ENCODE measurements at places on chromosomes 3 and 15. TPM values are rescaled to one million over a fixed set of nuclear protein-coding genes. Genes with fewer than 3 reads are reported as not detected.

DNA sequence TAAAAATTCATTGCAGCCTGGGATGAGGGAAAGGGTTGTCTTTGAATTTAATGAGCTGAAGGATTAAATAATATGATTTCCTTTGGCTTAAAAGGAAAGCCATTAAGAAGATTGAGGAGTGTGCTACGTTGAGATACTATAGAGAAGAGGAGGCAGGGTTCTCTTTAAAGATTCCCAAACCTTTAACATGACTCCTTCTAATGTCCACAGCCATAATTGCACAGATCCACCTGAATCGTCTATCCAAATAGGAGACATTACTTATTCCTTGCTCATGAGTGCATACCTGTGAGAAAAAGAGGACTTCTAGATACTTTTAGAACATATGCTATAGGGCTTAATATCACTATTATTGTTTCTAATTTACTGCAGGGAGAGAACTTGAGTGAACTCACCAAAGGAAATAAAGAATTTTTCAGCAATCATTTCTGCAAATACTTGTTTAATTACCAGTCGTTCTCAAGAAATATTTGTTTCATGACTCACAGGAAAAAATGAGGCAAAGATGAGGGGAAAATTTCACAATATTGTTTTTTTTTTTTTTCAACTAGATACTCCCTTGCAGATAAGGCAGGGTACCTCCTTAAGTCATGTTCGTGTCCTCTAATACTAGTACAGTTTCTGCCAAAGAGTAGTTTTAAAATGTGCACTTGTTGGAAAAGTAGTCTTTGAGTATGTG, 8.9 kb upstream of the SUCNR1 start:
- no peak for DNase-seq

DNA sequence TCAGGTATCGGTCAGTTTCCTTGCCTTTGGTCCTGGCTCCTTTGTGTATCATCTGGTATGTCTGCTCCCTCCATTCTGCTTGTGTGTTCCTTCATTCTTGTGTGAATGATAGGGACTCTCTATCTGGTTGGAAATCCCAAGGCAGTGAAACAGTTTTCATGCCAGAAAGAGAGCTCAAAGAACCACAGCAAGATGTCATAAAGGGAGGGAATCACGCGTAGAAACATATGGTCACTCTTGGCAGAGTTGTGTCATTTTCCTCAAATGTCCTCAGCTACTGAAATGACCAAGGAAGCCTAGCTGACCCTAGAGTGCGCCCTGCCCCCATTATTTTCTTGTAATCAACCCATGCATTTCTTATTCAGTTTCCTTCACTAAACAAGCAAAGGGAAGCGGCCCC, 48.0 kb downstream of the RASGRP1 start:
- peak; percentile 85 for DNase-seq

GRCh38 chr3:99172736-99173657, 271.5 kb upstream of the DCBLD2 start:
- DNase-seq: peak; percentile 19

DNA sequence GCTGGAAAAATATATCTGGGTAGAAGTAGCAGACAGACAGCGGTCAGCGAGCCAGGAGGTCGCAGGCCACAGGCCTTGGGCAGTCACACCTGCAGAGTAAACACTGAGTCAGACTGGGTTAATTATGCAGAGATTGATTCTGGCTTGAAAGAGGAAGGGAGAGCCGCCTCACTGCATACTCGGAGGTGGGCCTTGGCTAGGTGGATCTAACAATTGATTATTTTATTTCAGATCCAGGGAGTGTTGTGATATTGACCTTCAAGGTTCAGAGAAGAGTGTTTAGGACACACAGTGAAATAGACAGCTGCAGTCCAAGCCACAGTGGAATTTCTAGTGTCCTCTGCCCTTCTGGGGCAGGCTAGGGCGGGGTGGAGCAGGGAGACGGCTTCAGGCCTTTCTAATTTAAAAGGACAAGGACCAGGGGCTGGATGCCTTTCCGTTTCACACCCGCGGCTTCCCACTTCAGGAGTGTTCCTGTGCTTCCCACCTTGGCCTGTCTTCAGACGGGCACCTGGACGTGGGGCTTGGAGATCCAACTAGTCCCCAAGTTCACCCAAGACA, 237.3 kb downstream of the XXYLT1 start:
- no peak for DNase-seq

GRCh38 chr15:95277266-95277665, 1045.9 kb downstream of the MCTP2 start:
- DNase-seq: no peak

GRCh38 chr3:73787620-73788019, 162.9 kb upstream of the PDZRN3 start:
- DNase-seq: no peak

DNA sequence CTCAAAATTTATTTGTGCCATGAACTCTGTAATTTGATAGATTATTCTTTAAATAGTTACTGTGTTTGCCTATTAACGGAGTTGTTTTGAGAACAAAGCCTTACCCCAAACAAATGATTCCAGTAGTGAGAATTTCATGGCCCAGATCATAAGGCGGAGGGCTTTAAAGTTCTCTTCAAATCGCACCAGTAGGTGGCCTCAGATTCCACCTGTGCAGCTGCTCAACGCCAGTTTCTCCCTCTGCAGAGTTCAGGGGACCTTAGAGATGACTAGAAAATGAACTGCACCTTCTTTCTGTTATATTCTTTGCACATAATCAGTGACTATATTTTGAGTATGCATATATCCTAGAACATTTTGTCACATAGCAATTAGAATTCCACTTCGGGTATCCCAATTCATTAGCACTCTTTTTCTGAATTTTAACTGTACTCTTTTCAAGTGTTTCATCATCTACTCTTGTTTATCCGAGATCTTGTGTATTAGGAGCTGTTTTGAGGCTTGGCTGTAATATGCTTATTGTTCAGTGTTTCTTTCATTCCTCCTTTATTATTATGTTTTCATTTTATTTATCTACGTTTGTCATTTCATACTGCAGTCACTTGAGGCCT, 232.6 kb upstream of the CHRM5 start:
- peak; percentile 31 for DNase-seq

DNA sequence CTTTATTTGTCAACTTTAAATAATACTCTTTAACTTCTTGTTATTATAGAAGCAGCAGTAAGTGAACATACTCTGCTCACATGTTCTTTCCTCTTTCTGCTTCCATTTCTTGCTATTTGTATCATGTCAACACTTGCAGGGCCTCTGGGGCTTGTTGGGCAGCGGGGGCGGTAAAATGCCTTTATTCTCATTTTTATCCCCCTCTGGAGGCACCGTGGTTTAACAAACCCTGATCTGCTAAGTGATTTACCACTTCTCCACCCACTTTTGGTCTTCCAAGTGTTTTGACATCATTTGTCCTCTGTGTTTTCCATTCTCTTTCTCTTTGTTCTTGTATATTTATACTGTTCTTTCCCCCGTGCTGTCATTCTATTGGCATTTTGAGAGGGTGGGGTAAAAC, 33.9 kb downstream of the SCN10A start:
- DNase-seq: no peak

GRCh38 chr3:49724586-49724985, 835 bp upstream of the GMPPB start:
- no peak for DNase-seq

DNA sequence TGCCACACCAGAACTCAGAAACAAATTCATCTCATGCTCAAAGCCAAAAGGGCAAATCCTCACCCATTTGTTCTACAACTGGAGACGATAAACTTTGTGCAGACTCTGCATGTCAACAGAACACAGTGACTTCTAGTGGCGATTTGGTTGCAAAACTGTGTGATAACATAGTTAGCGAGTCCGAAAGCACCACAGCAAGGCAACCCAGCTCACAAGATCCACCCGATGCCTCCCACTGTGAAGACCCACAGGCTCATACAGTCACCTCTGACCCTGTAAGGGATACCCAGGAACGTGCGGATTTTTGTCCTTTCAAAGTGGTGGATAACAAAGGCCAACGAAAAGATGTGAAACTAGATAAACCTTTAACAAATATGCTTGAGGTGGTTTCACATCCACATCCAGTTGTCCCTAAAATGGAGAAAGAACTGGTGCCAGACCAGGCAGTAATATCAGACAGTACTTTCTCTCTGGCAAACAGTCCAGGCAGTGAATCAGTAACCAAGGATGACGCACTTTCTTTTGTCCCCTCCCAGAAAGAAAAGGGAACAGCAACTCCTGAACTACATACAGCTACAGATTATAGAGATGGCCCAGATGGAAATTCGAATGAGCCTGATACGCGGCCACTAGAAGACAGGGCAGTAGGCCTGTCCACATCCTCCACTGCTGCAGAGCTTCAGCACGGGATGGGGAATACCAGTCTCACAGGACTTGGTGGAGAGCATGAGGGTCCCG, 199.7 kb downstream of the AKAP13 start:
- no peak for DNase-seq

GRCh38 chr15:101266787-101267186, 10.5 kb downstream of the SELENOS start:
- DNase-seq: no peak

DNA sequence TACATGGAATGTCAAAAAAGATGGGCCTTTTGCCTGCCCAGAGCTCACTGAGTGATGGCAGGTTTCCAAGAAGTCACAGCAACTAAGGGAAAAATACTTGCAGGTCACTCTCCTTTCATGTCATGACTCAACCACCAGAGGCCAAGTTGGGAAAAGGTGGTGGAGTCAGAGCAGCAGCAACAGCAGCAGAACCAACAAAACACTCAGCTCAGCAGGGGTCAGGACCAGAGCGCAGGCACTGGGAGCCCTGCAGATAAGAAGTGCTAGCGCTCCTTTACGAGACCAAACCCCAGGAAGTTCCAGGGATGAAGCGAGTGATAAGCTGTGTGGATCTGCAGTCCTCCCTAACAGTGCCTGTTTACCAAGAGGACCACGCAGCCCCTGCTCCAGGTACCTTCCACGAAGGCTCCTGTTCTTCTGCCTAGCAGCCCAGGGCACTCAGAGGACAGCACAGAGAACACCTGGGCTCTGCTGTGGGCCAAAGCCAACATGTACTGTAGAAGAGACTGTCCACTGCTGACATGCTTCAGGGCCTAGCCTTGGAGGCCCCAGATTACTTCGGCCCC, 26.0 kb downstream of the POC1A start:
- no peak for DNase-seq

DNA sequence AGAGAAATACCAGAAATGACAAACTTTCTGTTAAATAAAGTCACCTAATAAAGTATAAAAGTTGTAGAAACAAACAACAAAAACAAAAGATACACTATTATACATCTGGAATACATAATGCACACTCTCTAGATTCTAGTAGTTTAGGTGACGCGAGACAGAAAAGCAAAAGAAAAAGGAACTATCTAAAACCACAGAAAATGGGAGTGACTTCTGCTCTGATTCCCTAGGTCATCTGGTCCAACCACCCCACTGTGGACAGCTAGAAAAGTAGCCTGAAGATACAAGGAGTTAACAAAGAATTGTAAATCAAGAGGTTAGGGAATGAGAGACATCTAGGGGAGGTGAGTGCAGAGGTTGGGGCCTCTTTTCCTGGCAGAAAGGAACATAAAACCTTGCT, 39.1 kb downstream of the DHX36 start:
- no peak for DNase-seq

- DNase-seq: no peak
Measured at GRCh38 chr15:68653801-68654200, 75.0 kb downstream of the CORO2B start.

- DNase-seq: peak; percentile 78
Measured at GRCh38 chr3:36700537-36701248, 63.7 kb downstream of the DCLK3 start.

GRCh38 chr15:39511916-39512260, 69.0 kb upstream of the THBS1 start:
- DNase-seq: no peak

DNA sequence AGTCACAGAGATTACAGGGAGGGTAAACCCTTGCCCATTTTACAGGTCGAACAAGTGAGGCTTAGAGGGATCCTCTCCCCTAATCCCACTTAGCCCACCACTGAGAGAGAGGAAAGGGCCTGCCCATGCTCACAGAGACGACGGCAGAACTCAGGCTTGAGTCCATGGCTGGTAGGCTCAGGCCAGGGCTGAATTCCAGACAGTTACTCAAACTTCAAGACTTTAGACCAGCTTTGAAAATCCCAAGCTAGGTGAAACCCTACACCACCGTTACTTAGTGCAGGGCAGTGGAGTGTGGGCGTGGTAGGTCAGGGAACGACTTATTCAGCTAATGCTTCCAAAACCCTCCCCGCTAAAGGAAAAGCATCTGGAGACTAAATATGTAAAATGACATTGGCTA, 16.4 kb downstream of the GRIP2 start:
- DNase-seq: no peak

GRCh38 chr3:29319262-29319661, 38.4 kb downstream of the RBMS3 start:
- no peak for DNase-seq

DNA sequence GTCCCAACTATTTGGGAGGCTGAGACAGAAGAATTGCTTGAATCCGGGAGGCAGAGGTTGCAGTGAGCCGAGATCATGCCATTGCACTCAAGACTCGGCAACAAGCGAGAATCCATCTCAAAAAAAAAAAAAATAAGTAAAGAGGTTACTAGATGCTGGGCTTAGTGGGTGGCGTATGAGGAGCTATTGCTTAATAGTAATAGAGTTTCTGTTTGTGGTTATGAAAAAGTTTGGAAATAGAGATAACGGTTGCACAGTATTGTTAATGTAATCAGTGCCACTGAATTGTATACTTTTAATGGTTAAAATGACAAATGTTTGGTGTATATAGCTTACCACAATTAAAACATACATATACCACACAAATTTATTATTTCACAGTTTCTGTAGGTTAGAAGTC, 14.7 kb upstream of the HHATL start:
- no peak for DNase-seq

DNA sequence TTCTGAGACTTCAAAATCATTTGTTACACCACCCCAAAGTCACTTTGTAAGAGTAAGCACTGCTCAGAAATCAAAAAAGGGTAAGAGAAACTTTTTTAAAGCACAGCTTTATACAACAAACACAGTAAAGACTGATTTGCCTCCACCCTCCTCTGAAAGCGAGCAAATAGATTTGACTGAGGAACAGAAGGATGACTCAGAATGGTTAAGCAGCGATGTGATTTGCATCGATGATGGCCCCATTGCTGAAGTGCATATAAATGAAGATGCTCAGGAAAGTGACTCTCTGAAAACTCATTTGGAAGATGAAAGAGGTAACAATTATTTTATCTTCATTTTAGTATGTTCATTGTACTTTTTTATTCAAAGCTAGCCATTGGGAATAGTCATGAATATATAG, 32.6 kb downstream of the BLM start:
- no peak for DNase-seq

DNA sequence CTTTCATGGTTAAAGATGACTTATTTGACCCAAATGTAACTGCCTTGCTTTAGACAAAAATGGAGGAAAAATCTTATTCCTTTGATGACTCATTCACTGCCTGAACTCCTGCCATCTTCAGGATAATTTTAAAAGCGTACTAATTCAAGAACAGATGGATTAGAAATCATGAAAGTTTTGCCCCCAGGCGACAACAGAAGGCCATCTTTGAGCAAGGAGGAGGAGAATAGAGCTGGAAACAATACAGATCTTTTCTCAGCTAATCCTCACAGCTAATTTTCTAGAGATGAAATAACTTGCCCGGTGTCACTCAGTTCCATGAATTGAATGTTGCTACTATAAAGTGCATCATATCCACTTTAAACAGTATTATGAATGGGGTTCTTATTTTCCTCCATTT, 324.7 kb upstream of the RARB start:
- peak; percentile 6 for DNase-seq

GRCh38 chr3:134905647-134905935, 110.5 kb downstream of the EPHB1 start:
- DNase-seq: peak; percentile 96

ZMYND10 gene
- total RNA-seq: 10.1 TPM

AHSG gene
- not detected for total RNA-seq

CNBP gene
- 379 TPM for total RNA-seq

UNC13C gene
- total RNA-seq: not detected

CNTN4 gene
- not detected for total RNA-seq

CCDC33 gene
- 3.5 TPM for total RNA-seq
